ENCODE measurements at places on chromosomes 13 and 19.

- no peak for DNase-seq
Observed at GRCh38 chr13:40261336-40261735, 405.1 kb downstream of the FOXO1 start.

DNA sequence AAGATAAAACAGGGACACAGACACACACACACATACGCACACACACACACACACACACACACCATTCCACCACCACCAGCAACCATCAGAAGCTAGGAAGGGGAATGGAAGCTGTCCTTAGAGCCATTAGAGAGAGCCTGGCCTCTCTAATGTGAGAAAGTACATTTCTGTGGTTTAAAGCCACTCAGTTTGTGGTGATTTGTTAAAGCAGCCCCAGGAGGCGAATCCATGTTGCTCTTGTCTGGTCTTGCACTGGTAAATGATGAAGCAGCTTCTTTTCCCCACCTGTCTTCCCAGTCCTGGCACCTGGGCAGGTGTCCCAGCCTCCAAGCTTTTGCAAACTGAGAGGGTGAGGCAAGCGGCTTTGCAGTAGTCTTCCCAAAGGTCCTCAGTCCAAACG, 118.9 kb upstream of the KL start:
- no peak for DNase-seq

DNA sequence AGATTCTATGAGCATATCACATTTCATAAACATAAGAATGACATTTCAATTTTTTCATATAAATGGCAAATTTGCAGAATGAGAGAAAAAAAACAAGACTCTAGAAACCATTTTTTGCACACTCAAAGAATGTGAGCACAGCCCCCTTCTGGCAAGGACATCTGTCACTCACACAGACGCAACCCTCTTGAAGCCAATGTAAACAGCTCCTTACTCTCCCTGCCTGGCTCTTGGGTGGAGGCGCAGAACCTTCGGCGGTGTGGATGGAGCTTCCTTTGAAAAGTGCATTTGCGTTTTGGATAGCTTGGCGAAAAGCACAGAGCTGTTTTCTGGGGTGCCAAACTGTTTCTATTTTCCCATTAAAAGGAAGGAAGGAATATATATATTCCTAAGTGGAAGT, 367.6 kb upstream of the TSHZ3 start:
- no peak for DNase-seq

DNA sequence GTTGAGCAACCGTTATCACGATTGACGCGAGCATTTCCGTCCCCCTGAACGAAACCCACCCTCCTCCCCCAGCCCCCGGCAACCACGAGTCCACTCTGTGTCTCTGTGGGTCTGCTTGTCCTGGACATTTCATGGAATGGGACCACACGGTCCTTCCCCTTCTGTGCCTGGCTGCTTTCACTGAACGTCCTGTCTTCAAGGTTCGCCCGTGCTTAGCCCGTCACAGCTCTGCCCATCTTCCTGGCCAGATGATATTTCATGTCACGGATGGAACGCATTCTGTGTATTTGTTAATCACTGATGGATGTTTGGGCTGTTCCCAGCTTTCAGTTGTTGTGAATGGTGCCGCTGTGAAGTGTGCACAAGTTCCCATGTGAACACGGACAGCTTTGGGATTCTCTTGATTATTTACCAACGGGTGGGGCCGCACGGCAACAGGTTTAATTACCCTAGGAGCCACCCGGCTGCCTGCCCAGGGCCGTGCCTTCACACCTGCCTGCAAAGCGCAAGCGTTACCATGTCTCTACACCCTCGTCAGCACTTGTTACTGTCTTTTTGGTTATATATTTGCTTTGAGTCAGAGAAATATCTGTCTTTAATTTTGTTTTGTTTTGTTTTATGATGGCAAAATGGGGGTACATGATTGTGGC, 42.5 kb downstream of the RASA3 start:
- DNase-seq = no peak

GRCh38 chr19:28793391-28794168, 419.4 kb downstream of the UQCRFS1 start:
- DNase-seq = no peak

- DNase-seq = no peak
Observed at GRCh38 chr13:27621116-27621365, 651 bp upstream of the POLR1D start.

- no peak for DNase-seq
Observed at GRCh38 chr13:62375653-62376052, 960.0 kb upstream of the PCDH20 start.

DNA sequence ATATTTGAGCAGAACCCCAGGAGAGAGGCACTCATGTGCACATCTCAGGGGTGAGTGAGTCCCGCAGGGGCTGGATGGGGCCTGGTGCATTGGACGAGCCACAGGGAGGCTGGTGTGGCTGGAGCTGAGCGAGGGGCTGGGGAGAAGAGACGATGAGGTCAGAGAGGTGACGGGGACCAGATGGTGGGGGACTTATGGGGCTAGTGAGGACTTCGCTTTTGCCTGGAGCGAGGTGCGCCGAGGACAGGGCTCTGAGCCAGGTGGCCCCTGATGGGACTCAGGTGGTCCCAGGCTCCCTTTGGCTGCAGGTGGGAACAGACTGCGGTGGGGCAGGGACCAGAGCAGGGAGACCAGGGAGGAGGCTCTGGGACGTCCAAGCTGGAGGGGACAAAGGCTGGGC, 6.9 kb upstream of the FXYD3 start:
- no peak for DNase-seq

GRCh38 chr13:110107568-110108347, 199.2 kb downstream of the COL4A1 start:
- no peak for DNase-seq

DNA sequence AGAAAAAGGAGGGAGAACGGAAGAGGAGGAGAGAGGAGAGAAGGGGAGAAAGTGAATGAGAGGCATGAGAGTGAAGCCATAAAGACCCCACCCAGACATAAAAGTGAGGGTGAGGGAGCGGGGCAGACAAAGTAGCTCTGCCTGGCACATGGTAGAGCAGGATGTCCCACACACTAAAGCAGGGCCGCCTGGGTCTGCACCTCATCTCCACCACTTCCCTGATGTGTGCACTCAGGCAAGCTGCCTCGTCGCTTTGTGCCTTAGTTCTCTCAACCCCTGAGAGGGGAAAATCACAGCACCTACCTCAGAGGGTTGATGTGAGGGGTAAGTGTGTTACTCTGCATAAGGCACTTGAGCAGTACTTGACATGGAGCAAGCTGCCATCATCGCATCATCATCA, 488.1 kb downstream of the COG6 start:
- no peak for DNase-seq

DNA sequence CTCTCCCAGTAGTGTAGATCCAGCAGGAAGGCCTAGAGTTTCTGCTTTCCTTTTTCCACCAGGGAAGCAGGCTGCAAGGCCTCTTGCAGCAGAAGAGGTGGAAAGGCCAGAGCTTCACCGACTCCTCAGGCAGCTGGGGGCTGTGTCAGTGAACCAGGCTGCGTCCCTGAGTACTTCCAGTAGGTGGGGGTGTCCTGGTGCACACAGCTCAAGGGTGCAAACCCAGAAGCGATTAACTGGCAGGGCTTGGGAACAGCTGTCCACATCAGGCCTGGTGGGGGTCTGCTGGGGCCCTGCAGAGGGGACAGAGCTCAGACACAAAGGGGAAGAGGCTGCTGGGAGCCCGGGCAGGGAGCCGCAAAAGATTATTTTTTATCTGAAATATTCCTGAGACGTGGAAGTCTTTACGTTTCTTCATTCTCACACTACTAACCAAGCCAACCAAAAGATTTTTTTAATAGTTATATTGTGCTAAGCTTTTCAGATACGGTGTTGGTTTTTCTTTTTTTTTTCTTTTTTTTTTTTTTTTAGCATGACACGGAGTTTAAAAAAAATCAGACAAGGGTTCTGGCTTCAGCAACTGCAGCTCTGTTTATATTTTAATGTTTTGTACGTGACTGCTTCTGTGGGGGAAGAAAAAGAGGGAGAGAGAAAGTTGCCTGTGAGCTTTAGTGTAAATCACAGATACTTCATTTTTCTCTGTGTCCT, 11.0 kb downstream of the TSHZ3 start:
- no peak for DNase-seq

DNA sequence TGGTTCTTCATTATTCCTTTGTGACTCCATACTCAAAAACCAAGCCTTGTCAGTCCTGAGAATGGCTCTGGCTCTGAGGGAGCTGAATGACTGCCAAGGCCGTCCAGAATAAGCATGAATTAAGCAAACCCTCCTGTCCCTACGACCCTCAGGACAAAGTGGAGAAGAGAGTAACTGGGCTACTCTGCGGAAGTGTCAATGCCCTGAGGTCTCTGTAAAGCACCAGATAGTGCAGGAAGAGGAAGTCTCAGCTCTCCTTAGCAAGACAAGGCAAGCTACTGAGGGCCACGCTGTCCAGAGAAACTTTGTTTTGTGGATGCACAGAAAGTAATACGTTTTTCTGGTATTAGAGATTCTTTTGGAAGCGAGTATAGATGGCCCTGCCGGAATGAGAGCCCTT, 94.1 kb downstream of the RNASEH2B start:
- DNase-seq = no peak

DNA sequence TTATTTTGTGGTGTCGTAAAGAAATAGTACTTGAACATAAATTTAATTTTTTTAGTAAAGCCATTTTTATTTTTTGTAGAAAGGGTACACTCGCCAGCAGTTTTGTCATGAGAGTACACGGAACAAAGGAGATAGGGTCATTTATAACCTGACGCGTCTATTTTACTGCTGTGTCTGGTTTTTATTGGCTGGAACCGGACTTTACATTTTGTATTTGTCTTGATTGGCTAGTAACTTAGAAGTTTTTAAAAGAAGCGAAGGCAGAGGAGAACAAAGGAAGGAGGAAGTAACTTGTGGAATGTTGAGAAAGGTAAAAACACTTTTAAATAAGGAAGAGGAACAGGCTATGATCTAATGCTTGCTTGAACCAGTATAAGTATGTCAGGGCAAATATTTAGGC, 43.5 kb downstream of the TRPM4 start:
- no peak for DNase-seq

DNA sequence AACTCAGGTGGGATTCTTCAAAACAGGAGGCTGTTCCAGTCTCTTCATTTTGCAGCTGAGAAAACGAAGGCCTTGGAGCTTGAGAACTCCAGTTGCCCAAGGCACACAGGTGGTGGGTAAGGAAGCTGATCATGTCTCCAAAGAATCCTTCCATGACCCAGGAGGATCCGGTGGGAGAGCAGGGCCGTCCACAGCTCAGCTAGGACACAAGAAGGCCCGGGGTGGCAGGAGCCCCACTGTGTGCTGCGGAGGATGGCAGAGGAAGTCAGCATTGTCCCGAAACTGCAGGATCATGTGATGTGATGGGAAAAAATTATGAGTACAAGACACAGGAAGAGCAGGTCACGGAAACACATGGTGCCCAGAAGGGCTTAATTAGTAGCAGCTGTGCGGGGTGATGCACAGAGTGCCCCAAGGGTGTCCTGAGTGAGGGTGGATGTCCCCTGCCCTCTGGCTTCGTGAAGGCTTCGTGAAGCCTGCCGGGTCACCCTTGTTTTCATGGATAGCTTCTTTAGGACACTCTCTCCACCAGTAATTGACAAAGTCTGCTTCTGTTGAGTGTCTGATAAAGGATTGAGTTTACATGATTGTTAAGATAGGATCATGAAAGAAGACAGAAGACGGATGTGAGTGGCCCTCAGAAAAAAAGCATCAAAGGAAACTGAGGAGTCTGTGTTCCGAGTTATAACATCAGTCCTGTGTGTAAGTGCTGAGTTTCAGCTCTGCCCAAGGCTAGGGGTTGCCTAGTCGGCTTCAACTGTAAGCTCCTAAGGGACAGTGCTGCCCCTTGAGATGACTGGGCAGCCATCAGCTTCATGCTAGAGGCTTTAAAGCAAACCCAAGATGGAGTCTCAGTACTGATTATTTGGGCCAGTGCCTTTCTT, 33.8 kb upstream of the SACS start:
- DNase-seq = no peak

DNA sequence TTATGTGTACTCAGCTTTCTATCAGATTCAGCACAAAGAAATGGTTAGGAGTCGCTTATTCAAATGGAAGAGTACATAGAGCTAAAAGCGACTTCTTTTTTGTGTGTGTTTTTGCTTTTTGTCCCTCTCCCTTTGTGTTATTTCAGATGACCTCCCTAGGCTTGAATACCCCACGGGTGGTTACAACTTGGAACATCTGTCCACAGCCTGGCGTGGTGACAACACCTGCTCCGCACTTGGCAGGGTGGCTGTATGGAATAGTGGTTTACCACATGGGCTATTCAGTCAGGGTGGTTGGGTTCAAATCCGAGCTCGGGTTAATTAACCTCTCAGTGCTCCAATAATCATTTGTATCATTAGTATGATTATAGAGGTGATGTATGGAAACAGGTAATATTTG, 151.6 kb upstream of the FREM2 start:
- DNase-seq = no peak

DNA sequence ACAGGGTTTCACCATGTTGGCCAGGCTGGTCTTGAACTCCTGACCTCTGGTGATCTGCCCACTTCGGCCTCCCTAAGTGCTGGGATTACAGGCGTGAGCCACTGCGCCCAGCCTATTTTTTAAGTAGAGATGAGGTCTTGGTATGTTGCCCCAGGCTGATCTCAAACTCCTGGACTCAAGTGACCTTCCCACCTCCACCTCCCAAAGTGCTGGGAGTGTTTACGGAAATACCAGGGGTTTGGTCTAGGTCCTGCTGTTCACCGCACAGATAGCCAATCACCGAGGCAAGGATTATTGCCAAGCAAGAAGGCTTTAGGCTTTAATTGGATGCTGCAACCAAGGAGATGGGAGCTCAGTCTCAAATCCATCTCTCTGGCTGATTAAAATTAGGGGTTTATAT, 11.6 kb downstream of the CLEC4G start:
- DNase-seq = no peak

DNA sequence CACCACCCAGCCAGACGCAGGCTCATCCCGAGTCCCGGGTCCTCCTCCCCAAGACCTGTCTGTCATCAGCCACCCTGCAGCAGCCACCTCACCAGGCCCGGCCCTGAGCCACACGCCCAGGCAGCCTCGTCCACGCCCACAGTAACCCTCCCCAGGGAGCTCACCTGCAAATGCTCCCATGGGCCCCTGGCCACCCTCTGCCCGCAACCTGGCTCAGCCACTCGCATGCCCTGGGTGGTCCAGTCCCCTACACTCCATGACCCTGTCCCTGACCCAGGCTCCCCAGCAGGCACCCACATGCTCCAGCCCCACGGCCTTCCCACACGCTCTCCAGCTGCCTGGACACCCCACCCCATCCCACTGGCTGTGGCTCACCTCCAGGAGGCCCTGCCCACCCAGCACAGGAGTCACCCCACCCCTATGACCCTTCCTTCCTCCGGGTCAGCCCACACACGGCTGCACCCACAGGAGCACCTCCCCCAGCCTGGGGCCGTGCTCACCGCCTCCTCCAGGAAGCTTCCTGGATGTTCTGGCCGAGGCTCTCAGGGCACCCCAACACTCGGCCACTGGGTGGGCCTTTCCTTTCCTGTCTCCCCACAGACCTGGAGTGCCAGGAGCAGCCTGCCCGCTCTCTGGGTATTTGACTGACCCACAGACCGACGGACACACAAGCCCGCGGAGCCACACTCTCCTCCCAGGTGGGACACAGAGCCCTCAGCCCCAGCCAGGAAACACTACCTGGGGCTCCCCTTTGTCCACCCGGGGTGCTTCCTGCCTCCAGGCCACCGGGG, 3.6 kb downstream of the TMEM259 start:
- no peak for DNase-seq

Measured in fibroblast of skin of left biceps (primary cell).